ENCODE measurements at places on chromosomes 13 and 19.

- no peak for DNase-seq
Measured at GRCh38 chr13:76213423-76213904, 577.3 kb downstream of the LMO7 start.

DNA sequence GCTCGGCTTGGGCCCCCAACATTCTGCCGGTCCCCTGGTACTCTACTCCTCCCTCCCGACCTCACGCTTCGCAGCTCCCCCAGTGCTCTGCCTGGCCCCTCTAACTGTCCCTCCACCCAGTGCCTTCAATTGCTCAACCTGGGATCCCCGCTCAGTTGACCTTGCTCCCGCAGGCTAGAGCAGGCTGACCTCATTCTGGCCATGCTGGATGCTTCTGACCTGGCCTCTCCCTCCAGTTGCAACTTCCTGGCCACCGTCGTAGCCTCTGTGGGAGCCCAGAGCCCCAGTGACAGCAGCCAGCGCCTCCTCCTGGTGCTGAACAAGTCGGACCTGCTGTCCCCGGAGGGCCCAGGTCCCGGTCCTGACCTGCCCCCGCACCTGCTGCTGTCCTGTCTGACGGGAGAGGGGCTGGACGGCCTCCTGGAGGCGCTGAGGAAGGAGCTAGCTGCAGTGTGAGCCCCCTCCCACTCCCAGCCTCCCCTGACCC lies 3.6 kb downstream of the GTPBP3 start:
- DNase-seq, result no peak

GRCh38 chr13:28451482-28452217 lies 43.3 kb downstream of the FLT1 start:
- DNase-seq, result no peak

- no peak for DNase-seq
Measured at GRCh38 chr13:71661921-71662320, 205.1 kb downstream of the DACH1 start.

- no peak for DNase-seq
Measured at GRCh38 chr13:35621989-35622388, 145.5 kb upstream of the MAB21L1 start.
